ENCODE measurements at places on chromosomes 7 and 10. TPM values are rescaled to one million over a fixed set of nuclear protein-coding genes. Genes with fewer than 3 reads are reported as not detected.

LRIT1 gene
- total RNA-seq, result not detected

CPA2 gene
- total RNA-seq, result not detected

HOXA7 gene
- 9.1 TPM for total RNA-seq

LIPJ gene
- not detected for total RNA-seq

SSC4D gene
- 0.71 TPM for total RNA-seq

VAX1 gene
- not detected for total RNA-seq

TUBAL3 gene
- total RNA-seq, result not detected

EGR2 gene
- total RNA-seq, result 1.7 TPM

CREB5 gene
- 42.1 TPM for total RNA-seq

SLC26A5 gene
- total RNA-seq, result 0.33 TPM

ANXA8L1 gene
- total RNA-seq, result not detected

PARD3 gene
- 78.2 TPM for total RNA-seq

HMX3 gene
- total RNA-seq, result not detected

LRRC18 gene
- not detected for total RNA-seq

AIFM2 gene
- total RNA-seq, result 10.2 TPM

EDRF1 gene
- total RNA-seq, result 16.4 TPM

SUN3 gene
- total RNA-seq, result not detected

TDRD1 gene
- under 0.01 TPM for total RNA-seq

ATRNL1 gene
- 17.3 TPM for total RNA-seq

PGAM2 gene
- total RNA-seq, result 2.1 TPM

RPS24 gene
- 2,487 TPM for total RNA-seq

HPSE2 gene
- total RNA-seq, result 11.8 TPM

SFTPA1 gene
- total RNA-seq, result not detected

Data from sigmoid colon (tissue), 7 donors.